ENCODE measurements at places on chromosomes 4 and X. TPM values are rescaled to one million over a fixed set of nuclear protein-coding genes. Genes with fewer than 3 reads are reported as not detected.

FRMPD3 gene
- total RNA-seq = 0.16 TPM

GRCh38 chr4:123421937-123422781, 25.6 kb downstream of the SPRY1 start:
- no peak for DNase-seq

GRCh38 chrX:39862963-39863362, 234.8 kb downstream of the BCOR start:
- no peak for DNase-seq

HERC6 gene
- 4.9 TPM for total RNA-seq

SRPK3 gene
- not detected for total RNA-seq

Data from fibroblast of the aortic adventitia (primary cell).